ENCODE measurements at places on chromosomes 7 and 10. TPM values are rescaled to one million over a fixed set of nuclear protein-coding genes. Genes with fewer than 3 reads are reported as not detected.

DNA sequence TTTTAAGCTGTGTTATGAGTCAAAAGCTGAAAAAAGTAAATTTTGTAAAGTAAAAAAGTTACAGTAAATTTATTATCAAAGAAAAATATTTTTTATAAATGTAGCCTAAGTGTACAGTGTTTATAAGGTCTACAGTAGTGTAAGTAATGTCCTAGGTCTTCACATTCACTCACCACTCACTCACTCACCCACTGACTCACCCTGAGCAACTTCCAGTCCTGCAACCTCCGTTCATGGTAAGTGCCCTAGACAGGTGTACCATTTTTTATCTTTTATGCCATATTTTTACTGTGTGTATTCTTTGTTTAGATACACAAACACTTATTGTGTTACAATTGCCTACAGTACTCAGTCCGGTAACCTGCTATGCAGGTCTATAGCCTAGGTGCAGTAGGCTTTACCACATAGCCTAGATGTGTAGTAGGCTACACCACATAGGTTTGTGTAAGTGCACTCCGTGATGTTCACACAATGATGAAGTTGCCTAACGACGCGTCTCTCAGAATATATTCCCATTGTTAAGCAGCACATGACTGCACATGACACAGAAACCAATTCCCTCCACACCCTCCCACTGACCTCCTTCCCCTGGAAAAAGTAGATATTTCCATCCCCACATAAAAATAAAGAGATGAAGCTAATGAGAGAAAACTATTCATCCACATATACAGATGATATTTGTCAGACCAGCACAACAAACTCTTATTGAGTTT lies 44.8 kb upstream of the FGL2 start:
- no peak for ATAC-seq

- ATAC-seq, result no peak
These were observed 966.2 kb downstream of the SORCS1 start for GRCh38 chr10:106198275-106198674.

Gene GNGT1
- not detected for total RNA-seq

DNA sequence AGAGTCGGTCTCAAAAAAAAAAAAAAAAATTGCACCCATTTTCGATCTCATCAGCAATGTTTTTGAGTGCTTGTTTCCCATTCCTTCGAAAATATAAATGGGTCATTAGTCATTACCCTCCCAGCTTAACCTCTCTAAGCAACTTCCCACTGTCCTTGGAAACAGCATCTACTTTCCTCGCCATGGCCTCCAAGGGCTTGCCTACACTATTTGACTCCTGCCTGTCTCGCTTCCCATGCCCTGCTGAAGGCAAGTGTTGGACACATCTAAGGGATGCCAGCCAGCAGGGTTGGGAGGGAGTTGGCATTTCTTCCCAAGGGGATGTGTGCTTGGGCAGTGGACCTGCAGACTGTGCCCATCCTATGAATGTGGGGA lies 12.7 kb upstream of the RHBDD2 start:
- peak; percentile 17 for ATAC-seq

GRCh38 chr10:86264481-86265231 lies 101.9 kb downstream of the GRID1 start:
- no peak for ATAC-seq

- ATAC-seq, result no peak
These were observed 28.4 kb downstream of the CAMK1D start for GRCh38 chr10:12377658-12378290.

DNA sequence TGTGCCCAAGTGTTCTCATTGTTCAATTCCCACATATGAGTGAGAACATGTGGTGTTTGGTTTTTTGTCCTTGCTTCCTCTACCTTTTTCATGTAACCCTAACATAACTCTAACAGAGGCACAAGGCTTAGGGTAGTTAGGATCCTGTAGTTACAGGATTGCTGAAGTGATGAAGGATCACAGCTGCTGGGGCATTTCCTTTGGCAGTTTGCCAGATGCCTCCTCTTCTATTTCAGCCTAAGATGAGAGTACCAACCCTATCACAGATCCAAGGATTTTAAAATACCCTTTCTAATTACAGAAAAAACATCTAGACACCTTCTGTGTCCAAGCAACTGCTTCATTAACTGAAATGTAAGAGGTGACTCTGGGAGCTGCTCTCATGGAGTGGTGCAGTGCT lies 141.7 kb upstream of the COL1A2 start:
- no peak for ATAC-seq

- ATAC-seq, result no peak
These were observed 28.2 kb downstream of the SGPL1 start for GRCh38 chr10:70843776-70844489.

Gene TMEM196
- 0.22 TPM for total RNA-seq

GRCh38 chr7:106589198-106589879 lies 71.6 kb downstream of the CCDC71L start:
- ATAC-seq, result no peak

DNA sequence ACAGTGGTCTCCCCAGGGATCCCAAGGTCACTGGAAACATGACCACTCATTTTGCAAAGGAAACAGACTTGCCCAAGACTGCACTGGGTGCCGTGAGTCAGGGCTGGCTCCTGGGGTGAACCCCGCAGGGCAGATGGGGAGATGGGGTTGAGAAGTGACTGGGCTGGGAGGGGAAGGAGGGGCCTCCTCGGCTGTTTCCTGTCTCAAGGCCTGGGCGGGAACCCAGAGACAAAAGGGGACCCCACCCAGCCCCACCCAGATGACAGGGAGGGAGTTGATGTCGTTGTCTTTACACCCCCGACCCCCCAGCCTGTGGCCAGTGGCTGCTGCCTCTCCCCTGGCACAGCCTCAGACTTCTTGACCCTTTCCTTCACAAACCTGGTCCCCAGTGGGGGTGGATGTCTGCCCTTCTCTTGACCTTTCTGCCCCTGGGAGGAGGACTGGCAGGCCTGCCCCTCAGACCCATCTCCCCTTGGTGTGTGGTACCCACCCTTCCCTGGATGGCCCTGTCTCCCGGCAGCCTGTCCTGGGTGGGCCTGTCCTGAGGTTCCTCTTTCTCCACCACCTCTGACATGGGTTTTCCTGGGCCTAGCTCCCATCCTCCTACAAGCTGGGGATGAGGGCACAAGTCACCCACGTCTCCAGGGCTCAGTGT lies 1.4 kb downstream of the MYO1G start:
- ATAC-seq, result no peak

Gene CYP26C1
- 0.31 TPM for total RNA-seq

Gene SAP25
- total RNA-seq, result not detected

GRCh38 chr10:24133835-24134234 lies 75.1 kb upstream of the KIAA1217 start:
- no peak for ATAC-seq

Measured in gastroesophageal sphincter (tissue), 4 donors.